ENCODE measurements at places on chromosomes 7 and 10. TPM values are rescaled to one million over a fixed set of nuclear protein-coding genes. Genes with fewer than 3 reads are reported as not detected.

- no peak for DNase-seq
Measured at GRCh38 chr10:71447676-71448075, 51.0 kb downstream of the CDH23 start.

DNA sequence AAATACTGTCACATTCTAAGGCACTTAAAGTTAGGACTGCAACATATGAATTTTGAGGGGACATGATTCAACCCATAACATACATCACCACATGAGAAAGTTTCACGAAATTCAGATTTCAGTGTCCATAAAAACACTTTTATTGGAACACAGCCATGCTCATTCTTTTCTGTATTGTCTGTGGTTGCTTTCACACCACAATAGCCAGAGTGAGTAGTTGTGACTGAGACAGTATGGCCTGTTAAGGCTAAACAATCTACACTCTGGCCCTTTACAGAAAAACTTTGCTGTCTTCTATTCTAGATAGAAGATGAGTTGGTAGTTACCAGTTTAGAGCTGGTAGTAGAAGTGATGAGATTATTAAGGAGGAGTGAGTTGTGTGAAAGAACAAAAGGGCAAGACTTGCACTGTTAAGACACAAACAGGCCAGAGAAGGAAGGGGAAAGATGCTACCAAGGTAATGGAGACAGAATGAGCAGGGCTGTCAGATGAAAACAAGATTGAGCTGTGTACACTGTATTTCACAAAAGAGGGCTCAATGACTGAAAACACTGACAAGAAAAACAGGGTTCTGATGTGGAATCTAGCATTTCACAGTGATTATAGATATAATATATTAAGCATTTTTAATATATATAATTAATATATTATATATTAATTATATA, 108.6 kb downstream of the PPP1R3A start:
- no peak for DNase-seq

VWA2 gene
- total RNA-seq = not detected

DNA sequence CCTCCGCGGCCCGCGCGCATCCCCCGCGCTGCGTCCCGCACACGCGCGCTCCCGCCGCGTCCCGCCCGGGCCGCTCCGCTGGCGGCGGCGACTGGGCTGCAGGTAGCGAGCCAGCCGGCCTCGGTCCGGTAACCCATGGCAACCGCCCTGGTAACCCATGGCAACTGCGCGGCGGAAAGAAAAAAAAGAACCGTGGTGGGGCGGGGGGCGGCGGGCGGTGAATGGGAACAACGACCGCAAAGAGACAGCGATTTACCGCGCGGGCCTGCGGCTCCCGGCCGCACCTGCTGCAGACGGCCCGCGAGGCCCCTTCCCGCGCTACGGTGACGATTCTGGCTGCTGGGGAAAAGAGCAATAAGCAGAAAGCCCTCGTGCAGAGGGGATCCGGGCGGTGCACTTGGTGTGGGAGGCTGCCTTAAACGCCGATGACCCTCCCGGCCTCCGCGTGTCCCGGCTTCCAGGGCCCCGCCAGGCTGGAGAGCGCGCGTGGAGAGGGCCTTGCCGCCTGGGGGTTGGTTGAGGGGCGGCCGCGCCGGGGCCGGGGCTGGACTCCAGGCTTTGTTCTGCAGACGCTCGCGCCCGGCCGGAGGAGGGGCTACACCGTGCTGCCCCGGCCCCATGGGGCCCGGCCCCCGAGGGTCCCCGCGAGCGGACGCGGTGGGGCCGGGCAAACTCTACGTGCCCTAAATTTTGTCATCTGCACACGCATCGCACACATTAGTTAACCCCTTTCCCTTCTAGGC, 84.7 kb downstream of the SNX10 start:
- no peak for DNase-seq

DNA sequence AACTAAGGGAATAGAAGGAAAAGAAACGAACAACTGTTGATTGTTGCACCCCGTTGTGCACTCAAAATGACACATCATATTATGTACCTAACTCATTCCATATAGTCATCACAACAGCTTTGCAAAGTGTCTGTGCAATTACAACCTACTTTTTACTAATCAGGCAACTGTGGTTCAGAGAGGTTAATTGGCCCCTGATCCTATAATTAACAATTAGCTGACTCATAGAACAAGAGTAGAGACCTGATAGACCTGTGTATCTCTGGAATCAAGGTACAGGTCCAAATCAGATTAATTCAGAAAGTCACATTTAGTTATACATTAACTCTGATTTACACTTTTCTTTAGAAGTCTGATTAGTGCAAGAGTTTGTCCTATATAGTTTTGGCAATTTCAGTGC, 122.5 kb upstream of the CDK13 start:
- no peak for DNase-seq

DNA sequence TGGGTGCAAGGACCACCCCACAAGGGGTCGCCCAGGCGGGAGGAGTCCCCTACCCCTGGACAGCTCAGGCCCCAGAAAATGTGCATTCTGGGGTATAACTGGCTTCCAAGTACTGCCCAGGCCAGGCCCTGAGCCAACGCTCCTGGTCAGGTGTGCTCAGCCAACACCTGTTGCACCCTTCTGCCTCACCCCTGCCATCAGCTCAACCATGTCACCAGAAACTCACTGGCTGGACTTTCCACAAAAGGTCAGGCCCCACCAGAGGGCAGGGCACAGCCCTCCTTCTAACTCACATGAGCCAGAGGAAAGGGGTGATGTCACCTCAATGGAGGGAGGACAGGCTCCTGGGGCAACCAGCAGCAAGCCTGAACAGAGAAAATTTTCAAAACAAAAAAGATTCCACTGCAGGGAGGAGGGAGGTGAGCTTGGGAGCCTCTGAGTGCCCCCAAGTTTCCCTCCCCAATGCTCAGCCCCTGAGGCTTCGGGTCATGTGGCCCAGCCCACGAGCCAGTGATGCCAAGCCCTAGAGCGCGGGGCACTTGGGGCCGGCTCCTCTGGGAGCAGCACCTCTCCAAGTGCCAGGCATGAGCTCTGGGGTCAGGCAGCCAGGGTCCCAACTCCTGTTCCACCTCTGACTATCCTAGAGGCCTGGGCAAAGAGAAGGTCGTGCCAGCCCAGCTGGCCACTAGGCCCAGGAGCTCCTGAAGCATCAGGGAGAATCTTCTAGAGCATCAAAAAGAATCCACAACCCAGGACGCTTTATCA, 2.2 kb downstream of the OGDHL start:
- no peak for DNase-seq

Measured in SK-MEL-5 (cell line).